ENCODE measurements at places on chromosomes 3 and 15.

- DNase-seq = no peak
Observed at GRCh38 chr15:57607570-57608000, 15.9 kb downstream of the MYZAP start.

DNA sequence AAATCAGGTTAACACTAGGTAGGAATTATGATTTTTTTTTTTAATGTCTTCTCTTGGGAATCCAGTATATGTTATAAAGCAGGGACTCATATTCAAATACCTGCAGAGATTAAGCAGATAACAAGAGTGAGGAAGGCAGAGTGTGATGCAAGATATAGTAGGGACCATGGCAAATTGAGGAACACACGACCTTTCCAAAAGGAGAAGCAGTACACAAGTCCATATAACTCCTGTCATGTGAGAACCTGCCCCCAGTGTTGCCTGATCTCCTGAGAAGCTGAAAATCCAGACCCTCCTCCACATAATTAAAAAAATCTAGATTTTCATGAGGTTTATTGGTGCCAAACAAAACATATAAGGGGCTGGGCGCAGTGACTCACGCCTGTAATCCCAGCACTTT is 3.6 kb downstream of the RFC4 start:
- no peak for DNase-seq

DNA sequence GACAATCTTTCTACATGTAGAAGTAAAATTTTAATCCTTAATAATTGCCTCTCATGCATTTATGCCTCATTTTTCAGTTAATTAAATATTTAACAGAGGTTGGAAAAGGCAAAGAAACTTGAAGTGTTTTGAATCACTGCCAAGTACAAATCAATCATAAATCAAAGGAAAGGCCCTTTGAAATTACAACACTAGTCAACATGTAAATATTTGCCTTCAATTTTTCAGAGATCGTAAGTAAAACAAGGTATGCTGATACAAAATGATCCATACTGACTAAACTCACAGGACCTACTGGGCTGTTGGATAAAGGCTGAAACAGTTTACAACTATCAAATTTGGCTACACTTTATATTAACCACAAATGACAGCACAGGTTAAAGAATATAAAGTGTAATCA is 33.9 kb downstream of the ZBBX start:
- DNase-seq = no peak

GRCh38 chr15:86892774-86893449 is 813.2 kb downstream of the AGBL1 start:
- DNase-seq = peak; percentile 48

GRCh38 chr3:140114789-140115080 is 179.8 kb downstream of the CLSTN2 start:
- DNase-seq = no peak

DNA sequence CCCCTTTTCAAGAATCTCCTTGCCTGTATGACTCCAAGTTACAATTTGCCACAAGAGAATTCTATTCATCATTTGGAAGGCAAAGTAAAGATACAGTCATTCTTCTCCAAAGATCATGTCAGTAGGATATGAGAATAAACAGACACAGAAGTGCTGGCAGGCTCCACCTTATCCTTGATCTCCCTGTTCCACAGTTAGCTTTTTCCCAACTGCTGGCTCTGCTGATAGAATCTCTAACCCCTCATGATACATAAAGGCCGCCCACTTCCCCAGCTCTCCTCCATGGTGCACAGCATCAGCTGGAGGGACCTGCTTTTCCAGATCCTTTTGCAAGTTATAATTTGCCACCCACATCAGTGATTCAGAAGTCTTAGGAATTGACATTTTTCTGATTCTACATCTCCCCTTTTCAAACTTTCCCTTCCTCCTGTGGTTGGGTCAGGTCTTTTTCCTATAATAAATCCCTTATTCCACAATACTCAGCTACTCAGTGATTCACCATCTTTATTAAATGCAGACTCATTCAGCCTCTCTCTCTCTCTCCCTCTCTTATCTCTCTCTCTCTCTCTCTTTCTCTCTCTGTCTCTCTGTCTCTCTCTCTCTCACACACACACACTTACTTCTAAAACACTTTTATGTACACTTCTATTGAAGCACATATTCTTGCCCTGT is 465.4 kb downstream of the GBE1 start:
- no peak for DNase-seq

- no peak for DNase-seq
Observed at GRCh38 chr15:68032672-68033071, 21.4 kb upstream of the PIAS1 start.

DNA sequence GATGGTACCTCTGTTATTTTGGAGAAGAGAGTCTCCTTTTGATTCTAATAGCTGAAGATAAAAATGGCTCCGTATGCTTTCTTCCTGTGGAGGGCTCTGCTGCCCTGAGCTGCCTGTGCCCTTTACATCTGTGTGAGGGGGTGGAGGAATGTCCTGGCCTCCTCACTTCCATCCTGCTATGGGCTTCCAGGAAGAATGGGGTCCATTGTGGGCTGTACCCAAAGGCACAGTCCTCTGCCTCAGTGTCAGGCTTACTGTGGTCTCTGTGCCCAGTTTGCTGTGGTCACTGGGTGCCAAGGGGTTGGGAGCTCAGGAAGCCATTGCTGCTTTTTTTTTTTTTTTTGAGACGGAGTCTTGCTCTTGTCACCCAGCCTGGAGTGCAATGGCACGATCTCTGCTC is 14.4 kb downstream of the DAG1 start:
- DNase-seq = no peak

GRCh38 chr3:71401695-71402231 is 181.8 kb downstream of the FOXP1 start:
- no peak for DNase-seq

DNA sequence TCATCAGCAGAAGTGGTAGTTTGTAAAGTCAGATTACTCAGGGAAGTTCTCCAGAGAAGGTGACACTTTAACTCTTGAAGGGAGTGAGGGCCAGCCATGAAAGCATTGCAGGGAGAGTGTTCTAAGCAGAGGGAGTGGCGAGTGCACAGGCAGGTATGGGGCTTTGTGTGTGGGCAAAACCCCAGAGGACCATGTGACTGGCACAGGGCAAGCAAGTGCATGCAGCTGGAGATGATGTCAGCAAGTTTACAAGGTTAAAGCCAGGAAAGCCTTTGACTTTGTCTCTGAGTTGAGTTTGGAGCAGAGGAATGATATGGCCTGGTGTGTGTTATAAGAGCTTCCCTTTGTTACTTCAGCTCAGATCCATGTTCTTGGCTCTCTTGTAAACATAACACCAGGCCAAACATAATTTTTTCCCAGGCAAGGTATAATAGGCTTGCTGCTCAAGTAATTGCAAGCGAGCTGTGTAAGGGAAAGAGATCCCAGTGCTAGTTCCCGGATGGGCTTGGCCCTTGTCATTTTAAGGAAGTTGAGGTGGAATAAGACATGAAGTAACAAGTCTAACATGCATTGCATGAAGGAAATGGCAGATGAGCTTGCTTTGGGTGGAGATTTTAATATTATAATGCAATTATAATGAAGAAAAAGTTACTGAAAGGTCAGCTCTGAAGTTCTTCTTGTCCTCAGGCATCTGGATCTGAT is 341.1 kb upstream of the LRRC3B start:
- DNase-seq = no peak

- DNase-seq = no peak
Observed at GRCh38 chr3:114587986-114588385, 294.2 kb downstream of the TIGIT start.

DNA sequence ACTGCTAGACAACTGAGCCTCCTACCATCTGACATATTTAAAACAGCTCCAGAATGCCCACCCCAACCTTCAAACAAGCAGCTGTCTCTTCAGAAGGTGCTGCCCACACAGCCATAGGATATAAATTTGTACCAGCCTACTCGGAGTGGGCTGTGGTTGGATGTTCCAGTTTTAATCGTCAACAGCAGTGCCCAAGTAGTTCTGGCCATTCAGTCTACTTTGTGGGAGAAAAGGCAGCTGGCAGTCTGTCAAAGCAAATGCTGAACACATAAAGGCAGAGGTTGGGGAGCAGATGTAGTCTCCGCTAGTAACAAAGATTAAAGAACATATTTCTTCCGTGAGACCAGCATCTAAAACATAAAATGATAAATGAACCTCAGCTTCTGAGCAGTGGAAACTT is 15.9 kb upstream of the ERC2 start:
- DNase-seq = no peak

GRCh38 chr3:177357352-177358090 is 160.2 kb upstream of the TBL1XR1 start:
- DNase-seq = peak; percentile 19

- DNase-seq = no peak
Observed at GRCh38 chr3:15329046-15330005, 3.1 kb downstream of the SH3BP5 start.

DNA sequence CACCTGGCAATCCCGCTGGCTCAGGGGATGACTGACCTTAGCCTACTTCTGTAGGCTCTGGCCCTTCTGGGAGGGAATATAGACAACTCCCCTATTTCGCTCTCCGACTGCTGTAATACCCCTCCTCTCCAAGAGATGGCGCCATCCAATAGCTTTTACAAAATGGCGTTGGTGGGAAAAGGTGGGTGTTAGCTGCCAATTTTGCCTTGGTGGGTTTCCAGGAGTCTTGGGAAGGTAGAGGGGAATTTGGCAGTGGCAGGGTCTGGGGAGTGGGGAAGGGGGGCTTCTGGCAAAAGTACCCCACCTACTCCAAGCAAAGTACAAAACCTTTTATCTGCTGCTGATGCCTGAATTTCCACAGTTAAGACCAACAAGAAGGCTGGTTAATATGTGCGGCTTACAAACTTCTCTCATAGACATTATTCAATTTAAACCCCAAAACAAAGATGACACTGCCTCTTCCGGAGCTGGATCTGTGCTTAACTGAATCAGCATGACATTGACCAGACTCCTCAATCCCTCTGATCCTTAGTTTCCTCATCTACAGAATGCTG is 62.1 kb downstream of the RASGRF1 start:
- no peak for DNase-seq

DNA sequence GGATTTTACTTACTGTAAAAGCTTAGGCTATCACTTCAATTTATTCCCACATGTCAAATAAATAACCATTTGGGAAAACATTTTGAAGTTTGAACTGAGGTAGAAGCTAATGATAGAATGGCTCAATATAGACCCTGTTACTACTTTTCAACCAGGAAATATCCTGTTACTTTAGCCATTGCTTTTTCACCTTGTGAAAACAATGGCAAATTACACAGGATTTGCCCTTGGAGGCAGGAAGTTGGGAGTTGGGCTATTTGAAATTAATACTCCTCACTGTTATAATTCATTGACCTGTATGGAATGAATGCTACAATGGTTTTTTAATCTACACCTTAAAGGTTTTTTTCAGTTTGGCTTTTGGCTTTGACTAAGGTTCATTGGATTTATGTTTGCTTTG is 98.1 kb upstream of the UBE2E2 start:
- DNase-seq = no peak

GRCh38 chr3:152314677-152315353 is 46.1 kb downstream of the MBNL1 start:
- DNase-seq = no peak

DNA sequence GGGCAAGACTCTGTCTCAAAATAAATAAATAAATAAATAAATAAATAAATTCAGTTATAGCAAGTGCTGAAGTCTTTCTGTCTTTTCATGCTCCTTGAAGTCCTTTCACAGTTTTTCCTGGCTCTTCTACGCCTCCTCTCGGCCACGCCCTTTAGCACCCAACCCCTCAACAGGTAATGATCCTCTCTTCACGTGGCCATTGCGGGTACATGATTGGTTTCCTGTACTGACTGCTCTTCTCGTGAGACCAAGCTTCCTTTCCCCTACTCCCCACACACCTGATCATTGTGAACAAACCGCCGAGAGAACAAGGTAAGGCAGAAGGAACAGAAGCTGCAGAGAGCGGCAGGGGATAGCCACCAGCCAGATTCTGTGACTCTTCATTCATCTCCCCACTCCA is 2.3 kb upstream of the ZNF774 start:
- no peak for DNase-seq

- no peak for DNase-seq
Observed at GRCh38 chr3:19070325-19070724, 78.0 kb upstream of the KCNH8 start.

DNA sequence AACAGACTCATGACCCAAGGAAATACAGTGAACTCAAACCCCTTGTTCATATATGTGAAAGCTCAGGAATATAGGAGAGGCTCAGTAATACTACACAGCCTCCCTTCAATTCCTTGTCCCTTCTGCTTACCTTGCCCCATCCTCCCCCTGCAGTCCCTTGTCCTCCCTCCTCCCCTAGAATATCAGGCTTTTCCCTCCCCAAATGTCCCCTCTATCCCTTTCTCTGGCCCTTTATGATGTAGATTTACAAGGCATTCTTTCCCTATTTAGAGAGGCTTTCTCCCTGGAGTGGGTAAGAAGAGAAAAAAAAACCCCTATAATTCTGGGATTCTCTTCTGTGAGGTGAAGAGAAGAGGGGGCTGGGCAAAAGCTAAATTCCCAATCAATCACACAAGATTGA is 64.9 kb upstream of the KBTBD8 start:
- DNase-seq = no peak

- DNase-seq = no peak
Observed at GRCh38 chr3:195856410-195857084, 44.8 kb upstream of the MUC4 start.

- DNase-seq = no peak
Observed at GRCh38 chr3:124249038-124249437, 257.1 kb upstream of the ROPN1 start.

DNA sequence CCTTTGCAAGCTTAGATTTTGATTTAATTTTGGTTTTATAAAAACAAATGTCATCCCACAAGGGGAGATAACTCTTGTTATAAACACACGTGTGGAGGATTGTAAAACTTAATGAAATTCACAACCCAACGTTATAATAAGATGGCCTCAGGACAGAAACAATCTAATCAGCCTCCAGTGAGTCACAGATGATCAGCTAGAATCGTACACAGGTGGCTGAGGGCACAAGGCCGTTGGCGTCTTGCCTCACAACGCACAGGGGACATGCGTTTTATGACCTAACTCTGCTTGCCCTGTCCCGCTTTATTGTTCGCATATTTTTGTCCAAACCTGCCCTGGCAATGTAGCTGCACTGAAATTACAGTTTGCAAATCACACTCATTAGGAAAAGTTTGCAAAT is 121.9 kb upstream of the PDZRN3 start:
- no peak for DNase-seq

- no peak for DNase-seq
Observed at GRCh38 chr15:95989392-95989791, 341.1 kb upstream of the NR2F2 start.

GRCh38 chr3:147616998-147617619 is 207.9 kb downstream of the ZIC1 start:
- peak; percentile 3 for DNase-seq

DNA sequence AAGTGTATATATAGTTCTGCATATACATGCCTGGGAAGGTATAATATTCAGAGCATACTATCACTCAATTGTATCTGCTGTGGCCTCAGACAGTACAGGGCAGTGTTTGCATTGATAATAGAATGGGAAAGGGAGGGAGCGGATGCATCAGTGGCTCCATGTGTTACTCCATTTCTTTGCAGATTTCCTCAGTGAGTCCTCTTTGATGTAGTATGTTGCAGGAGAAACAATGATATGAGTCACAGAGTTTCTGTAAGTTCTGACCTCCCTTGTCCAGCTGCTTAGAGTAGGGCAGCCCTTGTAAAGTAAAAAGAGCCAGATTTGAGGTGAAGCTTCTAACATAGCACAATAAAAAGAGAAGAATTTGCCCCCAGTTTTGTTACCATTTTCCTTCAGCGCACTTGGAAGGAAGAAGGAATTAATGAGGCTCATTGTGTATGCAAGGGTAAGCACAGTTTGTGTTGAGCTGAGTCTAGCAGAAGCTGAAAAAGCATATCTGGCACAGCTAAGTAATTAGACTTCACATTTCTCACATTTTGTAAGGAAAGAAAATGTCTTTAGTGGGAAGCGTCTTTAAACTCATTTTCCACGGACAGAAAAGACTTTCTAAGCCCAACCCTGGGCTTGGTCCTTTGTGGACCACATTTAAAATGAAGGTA is 555.8 kb upstream of the IL12A start:
- no peak for DNase-seq

Measured in DMS79 treated with DMSO at 0.1 percent for 48 hours (cell line).